ENCODE measurements at places on chromosomes 11 and 22. TPM values are rescaled to one million over a fixed set of nuclear protein-coding genes. Genes with fewer than 3 reads are reported as not detected.

The OR51I1 gene
- total RNA-seq, result not detected

The OOSP2 gene
- not detected for total RNA-seq

The VPS51 gene
- 127 TPM for total RNA-seq

The PRR33 gene
- total RNA-seq, result not detected

The C11orf86 gene
- total RNA-seq, result not detected

Data from thoracic aorta endothelial cell (primary cell).